B cell (primary cell): ENCODE measurements at places on chromosomes 11 and 22.
A peak's percentile ranks its signal among the peaks of the same experiment; 100 is the strongest.

- H3K4me3 ChIP-seq: no peak overlapping the region
Observed at GRCh38 chr22:27170491-27170890, 513.1 kb downstream of the MIAT start.

- no peak for DNase-seq
- no peaks in the 10 kb centered on the region for H3K27me3 ChIP-seq
- H3K4me3 ChIP-seq: no peak overlapping the region
- peaks cover 14% of the 10 kb centered on the region for H3K4me1 ChIP-seq
- no peaks in the 10 kb centered on the region for H3K36me3 ChIP-seq
- H3K27ac ChIP-seq: no peak overlapping the region
Observed at GRCh38 chr11:118529584-118530175, 1.3 kb upstream of the TMEM25 start.

- no peak overlapping the region for H3K4me3 ChIP-seq
- H3K36me3 ChIP-seq: no peaks in the 10 kb centered on the region
- H3K4me1 ChIP-seq: no peaks in the 10 kb centered on the region
- no peak overlapping the region for H3K27ac ChIP-seq
- no peak for DNase-seq
- no peaks in the 10 kb centered on the region for H3K27me3 ChIP-seq
Observed at GRCh38 chr11:12157241-12157661, 46.9 kb downstream of the MICAL2 start.

- no peak overlapping the region for H3K4me3 ChIP-seq
- no peaks in the 10 kb centered on the region for H3K36me3 ChIP-seq
- H3K27me3 ChIP-seq: no peaks in the 10 kb centered on the region
- peak; percentile 28 for DNase-seq
Observed at GRCh38 chr22:22552630-22553029, 6.4 kb downstream of the PRAME start.
